ENCODE measurements at places on chromosomes 12 and 14.
A peak's percentile ranks its signal among the peaks of the same experiment; 100 is the strongest.

DNA sequence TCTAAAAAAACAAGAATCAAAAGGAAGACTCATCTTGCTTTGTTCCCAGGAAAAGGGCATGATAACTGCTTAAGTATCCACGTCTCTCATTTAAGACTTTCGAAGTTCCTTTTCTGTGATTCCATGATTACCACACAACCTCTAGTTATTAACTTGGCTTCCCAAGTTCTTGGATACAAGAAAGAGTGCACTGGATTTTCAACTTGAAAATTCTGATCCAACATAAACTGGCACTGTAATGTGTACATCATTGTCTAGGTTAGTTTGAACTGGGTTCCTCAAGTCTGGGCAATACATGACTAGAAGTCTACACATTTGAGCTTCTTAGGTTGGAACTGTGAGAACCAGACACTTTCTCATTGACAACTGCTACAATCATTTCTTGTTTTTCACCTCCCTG, 1.6 kb downstream of the KLHL28 start:
- DNase-seq = no peak

DNA sequence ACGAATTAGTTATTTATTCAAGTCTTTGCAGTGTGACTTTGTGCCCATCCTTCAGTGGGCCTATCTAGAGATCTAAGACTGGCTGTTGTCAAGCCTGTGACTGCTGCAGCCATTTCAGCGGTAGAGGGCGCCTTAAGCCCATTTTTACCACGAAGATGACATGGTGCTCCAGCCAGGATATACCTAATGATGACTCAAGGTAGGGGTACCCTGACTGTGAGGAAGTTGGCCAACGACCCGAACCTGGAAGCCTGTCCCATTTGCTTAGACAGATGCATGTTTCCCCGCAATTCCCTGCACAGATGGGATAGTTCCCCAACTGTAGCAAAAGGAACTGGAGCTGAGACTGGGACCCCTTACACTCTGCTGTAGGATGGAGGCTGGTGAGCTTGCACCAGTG, 41.3 kb downstream of the RAB3IP start:
- DNase-seq = peak; percentile 34

- no peak for DNase-seq
Observed at GRCh38 chr14:102019006-102019540, 54.7 kb downstream of the DYNC1H1 start.

GRCh38 chr12:121800694-121801594, 2.9 kb upstream of the SETD1B start:
- peak; percentile 86 for DNase-seq

- no peak for DNase-seq
Observed at GRCh38 chr14:64997108-64997794, 10.6 kb downstream of the FNTB start.

DNA sequence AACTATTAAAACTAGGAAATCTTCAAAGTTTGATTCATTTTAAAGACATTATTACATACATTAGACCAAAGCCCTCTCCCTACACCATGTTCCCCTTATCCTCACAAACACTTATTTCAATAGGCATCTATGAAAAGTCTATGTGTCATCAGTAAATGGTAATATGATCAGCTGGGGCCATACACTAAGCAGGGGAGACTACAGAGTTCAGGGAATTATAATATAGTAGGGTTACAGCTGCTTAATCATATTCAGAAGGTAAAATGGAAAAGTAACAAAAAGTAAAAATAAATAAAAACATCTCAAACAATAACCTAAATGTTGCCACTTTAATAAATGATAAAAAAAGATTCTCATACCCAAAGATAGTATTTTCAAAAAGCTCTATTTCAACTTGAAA, 29.1 kb downstream of the PAWR start:
- DNase-seq = peak; percentile 26

DNA sequence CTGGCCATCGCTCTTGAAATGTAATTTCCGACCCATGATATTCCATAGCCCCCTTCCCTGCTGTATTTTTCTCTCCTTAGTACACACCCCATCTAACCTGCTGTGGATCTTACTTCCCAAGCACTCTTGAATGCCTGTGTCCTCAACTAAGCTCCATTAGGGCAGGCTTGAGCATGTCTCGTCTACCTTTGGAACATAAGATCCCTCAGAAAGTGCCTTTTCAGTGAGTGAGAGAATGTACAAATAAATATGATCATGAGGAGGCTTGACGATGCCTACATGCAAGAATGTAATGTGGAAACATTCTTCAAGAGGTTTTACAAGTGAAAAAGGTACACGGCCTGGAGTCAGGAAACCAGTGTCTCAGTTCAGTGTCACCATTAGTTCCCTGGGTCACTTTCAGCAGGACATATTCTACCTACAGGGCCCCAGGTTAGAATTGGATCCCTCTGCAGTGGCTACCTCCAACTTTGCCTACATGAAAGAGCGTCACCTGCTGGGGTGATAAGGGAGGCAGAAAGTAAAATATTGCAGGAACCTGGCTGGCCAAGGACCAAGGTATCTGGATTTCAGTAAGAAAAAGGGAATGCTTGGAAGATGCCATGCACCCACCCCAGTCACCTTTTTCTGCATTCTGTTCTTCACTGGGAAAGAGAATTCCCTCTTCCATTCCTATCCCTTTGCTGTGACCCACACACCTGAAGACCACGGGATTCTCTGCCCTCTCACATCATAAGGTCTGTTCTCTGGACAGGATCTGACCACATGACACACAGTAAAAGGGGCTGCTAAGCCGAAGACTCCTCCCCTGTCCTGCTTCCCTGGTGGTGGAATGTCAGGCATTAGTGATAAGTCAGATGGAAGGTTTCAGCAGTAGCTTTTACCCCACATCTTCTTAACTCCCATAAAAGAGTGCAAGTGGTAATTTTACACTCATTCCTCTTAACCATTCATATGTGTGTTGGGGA, 24.6 kb upstream of the SERPINA1 start:
- DNase-seq = no peak

- DNase-seq = no peak
Observed at GRCh38 chr12:120071493-120072020, 45.0 kb downstream of the RAB35 start.

DNA sequence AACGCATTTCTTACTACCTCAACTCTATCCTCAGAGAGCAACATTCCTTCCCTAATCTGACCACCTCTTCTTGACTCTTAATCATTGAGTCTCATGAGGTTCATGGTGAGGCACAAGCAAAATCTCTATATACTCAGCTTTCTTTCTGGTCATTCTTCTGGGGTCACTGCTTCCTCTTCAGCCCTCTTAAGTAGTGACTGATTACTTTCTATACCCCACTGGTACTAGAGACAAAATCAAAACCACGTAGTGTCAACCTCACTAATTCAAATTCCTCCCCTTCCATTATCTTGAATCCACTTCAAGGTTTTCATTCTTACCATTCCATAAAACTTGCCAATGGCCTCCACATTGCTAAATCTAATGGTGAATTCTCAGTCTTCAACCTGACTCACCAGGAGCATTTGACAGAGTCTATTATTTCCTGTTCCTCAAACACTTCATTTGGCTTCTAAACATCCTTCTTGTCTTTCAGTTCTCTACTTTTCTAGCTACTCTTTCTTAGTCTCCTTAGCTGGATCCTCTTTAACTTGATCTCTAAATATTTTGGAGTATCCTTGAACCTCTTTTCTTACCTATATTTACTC, 6.8 kb downstream of the WDHD1 start:
- no peak for DNase-seq

DNA sequence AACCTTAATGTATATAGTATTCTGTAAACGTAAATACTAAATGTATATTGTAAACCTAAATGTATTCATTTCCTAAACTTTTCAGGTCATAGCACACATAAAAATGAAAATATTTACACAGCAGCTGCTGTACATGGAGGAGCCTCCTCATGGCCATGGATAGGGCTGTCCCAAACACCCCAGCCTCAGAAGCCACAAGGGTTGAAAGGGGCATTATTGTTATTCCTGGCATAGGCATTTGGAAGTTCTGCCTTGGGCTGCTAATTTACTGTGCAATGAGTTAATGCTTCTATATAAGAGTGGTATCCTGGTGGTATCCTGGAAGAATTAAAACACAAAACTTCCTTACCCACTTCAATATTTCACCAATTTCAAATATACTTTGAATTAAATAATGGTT, 159.4 kb downstream of the SLC5A8 start:
- no peak for DNase-seq

DNA sequence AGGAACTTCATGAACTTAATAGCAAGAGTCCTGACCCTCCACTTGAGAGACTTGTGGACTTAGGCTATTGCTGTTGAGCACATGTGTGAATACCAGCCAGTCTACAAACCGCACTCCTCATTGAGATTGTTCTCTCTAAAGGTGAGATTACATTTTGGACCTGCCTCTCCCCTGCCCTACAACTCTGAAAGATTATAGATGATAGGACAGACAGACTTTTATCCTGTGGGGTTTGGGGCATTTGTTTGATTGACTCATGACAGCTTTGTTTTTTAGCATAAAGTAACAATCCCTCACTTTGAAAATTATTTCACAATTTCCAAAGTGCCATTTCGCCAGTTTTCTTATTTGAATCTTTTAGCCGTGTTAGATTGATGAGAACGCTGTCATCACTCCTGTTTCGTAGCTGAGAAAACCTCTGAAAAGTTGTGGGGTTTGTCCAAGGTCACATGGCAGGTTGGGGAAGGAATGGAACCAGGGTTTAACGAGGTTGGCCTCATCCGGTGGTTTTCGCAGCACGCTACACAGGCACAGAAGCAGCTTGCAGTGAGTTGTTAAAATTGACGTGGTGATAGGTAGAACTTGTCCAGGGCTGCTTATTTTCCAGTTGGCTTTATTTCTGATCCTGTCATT, 836 bp downstream of the EVL start:
- DNase-seq = no peak

GRCh38 chr12:97941686-97942354, 479.2 kb downstream of the RMST start:
- no peak for DNase-seq

DNA sequence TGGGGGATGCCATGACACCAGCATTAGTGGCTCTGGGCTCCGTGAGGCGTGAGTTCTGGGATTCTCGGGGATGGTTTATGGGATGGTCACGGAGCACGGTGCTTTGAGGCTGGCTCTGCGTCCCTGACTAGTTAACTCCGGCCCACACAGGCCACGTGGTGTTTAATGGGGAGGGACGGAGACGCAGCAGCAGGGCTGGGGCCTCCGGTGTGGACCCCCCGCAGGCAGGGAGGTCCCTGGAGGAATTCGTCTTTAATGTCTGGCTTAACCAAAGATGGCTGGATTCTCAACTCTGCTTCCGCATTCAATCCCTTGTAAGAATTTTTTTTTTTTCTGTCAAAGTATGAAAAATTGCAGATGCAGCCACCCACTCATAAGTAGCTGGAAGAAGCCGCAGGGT, 86.4 kb upstream of the RFLNA start:
- no peak for DNase-seq

GRCh38 chr14:77980475-77981321, 180.8 kb downstream of the ADCK1 start:
- DNase-seq = no peak

DNA sequence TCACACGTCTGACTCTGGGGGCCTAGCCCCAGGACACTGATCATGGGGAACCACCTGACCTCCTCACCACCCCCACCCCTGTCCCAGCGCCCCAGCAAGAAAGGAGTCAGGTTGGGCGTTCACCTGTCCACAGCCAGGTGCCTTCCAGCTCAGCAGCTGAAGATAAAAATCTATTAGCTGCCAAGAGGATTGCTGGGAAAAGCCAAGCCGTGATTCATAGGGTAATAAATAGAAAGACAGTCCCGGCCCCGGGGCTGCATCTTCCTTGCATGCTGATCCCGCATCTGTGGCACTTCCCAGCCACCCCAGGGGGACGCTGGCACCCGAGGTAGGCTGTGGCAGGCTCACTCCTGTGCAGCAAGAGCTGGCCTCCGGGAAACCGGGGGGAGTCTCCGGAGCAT, 70.2 kb upstream of the NCOR2 start:
- DNase-seq = no peak

DNA sequence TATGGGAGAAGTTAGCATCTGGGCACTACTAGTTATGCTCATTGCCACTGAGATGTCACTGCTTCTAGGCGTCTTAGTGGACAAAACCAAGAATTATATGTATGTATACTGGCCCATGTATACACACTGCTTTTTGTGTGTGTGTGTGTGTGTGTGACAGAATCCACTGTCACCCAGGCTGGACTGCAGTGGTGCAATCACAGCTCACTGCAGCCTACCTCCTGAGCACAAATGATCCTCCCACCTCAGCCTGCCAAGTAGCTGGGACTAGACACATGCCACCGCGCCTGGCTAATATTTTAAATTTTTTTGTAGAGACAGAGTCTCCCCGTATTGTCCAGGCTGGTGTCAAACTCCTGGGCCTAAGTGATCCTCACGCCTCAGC, 25.2 kb downstream of the LIMA1 start:
- peak; percentile 21 for DNase-seq

DNA sequence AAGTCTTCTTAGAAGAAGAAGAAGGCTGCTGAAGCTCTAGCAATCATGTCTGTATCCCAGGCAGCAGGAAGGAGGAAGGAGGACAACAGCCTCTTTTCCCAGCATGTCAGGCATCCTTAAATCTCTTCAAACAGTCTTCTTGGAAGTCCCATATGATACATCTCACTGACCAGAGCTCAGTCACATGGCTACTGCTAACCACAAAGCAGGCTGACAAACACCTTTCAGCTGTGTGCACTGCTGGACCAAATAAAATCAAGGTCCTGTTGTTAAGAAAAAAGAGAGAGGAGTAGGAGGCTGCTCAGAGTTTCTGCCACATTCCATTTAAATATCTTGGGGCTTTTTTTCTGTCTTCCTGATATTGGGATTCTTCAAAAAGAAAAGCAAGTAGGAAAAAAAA, 203.4 kb upstream of the PELI2 start:
- DNase-seq = peak; percentile 15

DNA sequence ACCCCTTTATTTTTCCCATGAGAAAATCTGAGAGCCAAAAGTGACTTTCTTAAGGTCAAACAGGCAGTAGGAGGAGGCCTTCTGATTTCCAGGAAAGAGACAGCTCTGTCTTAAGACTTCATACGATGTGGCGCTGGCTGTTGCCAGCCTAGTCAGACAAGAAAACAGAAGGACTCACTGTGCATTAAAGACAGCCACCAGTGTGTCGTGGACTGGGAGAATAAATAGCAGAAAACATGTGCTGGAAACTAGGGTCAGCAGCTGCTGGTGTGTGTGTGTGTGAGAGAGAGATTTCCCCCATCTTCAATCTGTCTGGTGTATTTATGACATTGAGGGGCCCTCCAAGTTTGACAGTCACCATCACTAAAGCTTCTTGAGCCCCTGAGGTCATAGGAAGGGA, 708.6 kb upstream of the TMEM132C start:
- DNase-seq = no peak

GRCh38 chr12:112885236-112885635, 21.5 kb upstream of the OAS1 start:
- DNase-seq = no peak

DNA sequence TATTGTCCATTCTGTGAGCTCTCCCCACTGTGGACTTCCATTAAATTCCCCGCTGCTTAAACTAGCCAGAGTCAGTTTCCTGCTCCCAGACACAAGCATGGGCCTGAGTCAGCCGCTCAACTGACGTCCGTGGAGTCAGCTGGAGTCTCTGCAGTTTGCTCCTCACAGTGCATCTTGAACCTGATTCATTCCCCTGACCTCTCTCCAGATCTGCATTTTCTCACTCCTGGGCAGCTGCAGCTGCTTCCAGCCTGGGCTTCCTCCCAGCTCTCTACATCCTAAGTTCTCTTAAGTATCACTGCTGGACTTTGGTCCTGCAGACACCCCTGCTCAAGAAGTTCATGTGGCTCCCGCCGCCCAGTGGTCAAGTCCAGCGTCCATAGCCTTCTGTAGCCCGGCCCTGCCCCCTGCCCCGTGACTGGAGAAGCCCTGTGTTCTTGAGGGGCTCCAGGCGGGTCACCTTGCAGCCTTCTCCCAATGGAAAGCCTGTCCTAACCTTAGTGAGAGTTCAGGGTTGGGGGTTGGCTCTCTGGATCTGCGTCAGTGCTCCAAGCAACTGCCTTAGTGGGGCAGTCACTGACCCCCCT, 20.0 kb downstream of the NFKBIA start:
- DNase-seq = peak; percentile 83
